CD4-positive, alpha-beta T cell treated with Interleukin-6 at 100 ng/mL for 8 hours (primary cell): ENCODE measurements at places on chromosomes 4 and X.

DNA sequence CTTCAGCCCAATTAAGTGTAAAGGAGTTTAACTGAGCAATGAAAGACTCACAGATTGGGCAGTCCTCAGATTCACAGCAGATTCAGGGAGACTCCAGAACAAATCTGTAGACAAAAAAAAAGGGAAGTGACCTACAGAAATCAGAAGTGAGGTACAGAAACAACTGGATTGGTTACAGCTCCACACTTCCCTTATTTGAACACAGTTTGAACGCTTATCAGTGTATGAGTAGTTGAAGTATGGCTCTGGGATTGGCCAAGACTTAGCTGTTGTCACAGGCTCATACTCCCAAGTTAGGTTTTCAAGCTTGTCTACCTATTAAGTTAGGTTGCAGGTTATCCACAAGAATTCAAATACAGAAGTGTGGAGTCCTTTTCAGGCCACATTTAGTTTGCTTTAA lies 112.4 kb upstream of the ELOVL6 start:
- DNase-seq = no peak

DNA sequence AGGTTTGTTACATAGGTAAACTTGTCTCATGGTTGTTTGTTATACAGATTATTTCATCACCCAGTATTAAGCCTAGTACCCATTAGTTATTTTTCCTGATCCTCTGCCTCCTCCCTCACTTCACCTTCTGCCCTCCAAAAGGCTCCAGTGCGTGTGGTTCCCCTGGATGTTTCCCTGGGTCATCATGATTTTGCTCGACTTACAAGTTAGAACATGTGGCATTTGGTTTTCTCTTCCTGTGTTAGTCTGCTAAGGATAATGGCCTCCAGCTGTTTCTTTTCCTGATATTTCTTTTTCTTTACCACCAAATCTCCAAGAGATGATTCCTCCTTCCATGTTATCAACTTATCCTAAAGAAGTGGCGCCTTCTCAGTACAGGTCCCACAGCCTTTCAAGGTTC lies 543.1 kb upstream of the ADGRL3 start:
- DNase-seq = no peak

GRCh38 chrX:77771601-77772000 lies 14.4 kb downstream of the ATRX start:
- no peak for DNase-seq

DNA sequence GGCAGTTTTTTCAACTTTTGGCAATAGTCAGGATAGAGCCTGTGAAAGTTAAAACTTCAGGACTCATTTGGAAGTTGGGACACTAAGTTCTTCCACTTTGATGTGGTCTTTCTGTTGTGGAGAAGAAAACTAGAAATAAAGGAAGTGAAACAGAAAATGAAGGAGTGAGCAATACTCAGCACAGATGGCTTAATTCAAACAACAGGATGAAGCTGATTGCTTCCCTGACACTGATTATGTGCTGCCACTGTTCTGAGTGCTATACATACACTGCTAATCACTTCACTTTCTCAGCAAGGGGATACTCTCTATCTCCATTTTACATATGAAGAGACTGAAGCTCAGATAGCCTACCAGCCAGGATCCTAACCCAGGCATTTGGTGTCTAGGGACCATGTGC lies 235.1 kb upstream of the CPEB2 start:
- no peak for DNase-seq

GRCh38 chrX:40157228-40158035 lies 59.7 kb upstream of the BCOR start:
- DNase-seq = no peak

GRCh38 chrX:3450881-3451570 lies 104.6 kb upstream of the MXRA5 start:
- DNase-seq = no peak

DNA sequence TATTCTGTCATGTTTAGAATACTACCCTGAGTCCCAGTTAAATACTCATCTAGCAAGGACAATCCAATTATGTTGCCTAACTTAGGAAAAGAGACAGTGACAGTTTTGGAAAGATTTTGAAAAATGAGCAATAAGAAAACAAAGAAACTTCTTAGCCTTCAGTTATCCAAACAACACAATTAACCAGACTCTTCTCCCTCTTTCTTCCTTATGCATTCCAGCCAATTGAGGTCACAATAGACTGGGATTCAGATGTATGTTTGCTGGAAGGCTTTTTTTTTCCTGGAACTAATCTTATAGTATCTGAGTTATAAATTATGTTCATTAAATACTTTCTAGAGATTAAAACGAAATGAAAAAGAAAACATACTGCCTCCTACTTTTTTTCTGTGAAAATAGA lies 109.6 kb downstream of the GUCY2F start:
- DNase-seq = no peak

DNA sequence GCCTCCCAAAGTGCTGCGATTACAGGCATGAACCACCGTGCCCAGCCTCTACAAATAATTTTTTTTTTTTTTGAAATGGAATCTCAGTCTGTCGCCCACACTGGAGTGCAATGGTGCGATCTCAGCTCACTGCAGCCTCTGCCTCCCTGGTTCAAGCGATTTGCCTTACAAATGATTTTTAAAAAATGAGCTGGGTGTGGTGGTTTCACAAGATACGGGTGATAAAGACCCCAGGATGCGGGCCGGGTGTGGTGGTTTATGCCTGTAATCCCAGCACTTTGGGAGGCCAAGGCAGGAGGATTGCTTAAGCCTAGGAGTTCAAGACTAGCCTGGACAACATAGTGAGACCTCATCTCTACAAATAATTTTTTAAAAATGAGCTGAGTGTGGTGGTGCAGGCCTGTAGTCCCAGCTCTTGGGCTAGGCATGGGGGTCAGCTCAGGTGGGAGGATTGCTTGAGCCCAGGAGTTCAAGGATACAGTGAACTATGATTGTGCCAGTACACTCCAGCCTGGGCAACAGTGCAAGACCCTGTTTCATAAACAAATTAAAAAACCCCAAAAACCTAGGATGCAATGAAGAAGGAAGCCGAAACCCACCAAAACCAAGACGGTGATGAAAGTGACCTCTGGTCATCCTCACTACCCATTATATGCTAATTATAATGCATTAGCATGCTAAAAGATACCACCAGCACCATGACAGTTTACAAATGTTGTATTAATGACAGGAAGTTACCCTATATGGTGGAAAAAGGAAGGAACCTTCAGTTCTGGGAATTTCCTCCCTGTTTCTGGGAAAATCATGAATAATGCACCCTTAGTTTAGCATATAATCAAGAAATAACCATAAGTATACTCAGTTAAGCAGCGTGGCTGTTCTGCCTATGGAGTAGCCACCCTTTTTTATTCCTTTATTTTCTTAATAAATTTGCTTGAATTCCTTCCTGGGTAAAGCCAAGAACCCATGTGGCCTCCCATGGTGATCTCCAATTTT lies 27.7 kb downstream of the PDGFRA start:
- DNase-seq = no peak

- no peak for DNase-seq
Measured at GRCh38 chr4:17134100-17134499, 235.7 kb upstream of the LDB2 start.

GRCh38 chr4:185068837-185069236 lies 50.5 kb downstream of the HELT start:
- DNase-seq = no peak

DNA sequence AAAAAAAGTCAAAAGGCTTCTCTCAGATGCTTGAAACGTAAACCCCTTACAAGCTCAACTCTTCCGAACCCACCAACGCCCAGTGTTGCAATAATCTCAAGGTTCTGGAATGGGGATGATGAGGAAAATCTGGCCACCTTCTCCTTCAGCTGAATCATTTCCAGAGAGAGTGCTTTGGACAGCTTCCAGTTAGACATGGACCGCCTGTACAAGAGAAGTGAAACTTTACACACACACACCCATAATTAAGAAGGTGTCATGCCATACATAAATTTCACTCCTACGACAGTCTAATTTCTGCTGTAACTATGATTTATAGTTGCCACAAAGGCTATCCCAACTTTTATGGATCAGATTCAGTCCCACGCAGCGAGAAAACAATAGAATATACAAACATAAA lies 72.3 kb downstream of the PRKG2 start:
- DNase-seq = no peak

- DNase-seq = no peak
Measured at GRCh38 chr4:75229806-75230570, 284.2 kb downstream of the RCHY1 start.

DNA sequence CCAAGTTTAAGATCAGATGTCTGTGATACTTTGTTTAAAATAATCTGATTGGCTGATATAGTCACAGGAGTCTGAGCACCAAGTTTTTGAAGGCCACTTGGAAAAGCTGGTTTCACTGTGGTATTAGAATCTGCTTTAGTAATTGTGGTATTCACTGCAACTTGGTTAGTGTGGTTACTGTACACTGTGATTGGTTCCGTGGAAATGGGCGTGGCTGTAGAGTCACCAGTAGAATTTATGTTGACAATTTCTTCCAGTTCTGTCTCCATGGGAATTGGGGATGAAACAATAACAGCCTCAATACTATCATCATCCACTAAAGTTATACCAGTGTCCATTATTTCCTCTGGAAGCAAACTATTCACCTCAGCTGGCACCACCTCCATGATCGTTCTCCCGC lies 26.2 kb downstream of the LIN54 start:
- DNase-seq = no peak

GRCh38 chr4:89380980-89381379 lies 73.4 kb upstream of the GPRIN3 start:
- no peak for DNase-seq

- no peak for DNase-seq
Measured at GRCh38 chr4:53576676-53577372, 14.5 kb downstream of the LNX1 start.

DNA sequence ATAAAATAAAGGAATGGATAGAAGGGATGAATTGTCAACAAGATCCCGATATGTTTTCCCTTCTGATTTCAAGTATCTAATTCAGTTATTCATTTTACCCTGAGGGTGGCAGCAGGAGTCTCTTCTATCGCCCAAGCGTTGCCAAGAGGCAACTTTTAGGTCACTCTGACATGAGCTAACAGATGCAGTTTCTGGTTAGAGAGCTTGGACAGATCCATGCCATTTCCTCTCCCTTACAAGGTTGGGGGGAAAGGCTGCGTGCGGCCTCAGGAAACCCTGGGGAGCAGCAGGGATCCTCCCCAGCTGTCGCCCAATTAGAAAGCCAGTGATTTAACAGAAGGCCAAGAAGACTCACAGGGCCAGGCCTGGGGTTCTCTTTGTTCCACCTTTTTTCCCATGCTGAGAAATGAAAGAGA lies 35.3 kb upstream of the WAS start:
- DNase-seq = peak; percentile 52

DNA sequence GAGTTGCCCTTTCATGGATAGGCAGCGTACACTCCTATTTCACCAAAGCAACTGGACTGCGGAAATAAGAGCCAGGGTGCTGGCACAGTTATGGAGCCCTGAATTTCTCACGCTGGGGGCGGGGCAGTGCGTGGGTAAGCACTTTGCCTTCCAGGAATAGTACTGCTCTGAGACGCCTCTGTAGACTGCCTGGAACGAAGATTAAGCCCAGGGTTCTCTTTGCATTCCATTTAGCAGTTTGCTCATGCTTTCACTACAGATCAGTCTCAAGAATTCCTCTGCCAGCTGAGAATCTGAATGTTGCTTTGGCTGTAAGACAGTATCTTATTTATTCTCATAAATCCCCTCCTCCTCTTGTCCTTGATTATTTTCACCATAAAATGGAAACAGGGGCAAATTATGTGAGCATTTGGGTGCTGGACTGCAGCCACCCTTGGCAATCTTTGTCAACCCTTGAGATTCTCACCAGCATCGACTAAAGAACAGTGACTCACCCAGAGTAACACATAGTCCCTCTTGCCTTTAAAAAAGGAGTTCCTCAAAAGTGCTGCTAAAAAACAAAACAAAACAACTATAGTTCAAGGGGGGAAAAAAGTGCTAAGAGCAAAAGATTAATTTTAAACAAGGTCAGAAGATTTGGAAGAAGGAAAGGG lies 88.9 kb upstream of the CITED1 start:
- no peak for DNase-seq

GRCh38 chr4:73005514-73005913 lies 64.0 kb downstream of the COX18 start:
- no peak for DNase-seq

- DNase-seq = no peak
Measured at GRCh38 chr4:57110640-57111511, 691 bp upstream of the IGFBP7 start.

DNA sequence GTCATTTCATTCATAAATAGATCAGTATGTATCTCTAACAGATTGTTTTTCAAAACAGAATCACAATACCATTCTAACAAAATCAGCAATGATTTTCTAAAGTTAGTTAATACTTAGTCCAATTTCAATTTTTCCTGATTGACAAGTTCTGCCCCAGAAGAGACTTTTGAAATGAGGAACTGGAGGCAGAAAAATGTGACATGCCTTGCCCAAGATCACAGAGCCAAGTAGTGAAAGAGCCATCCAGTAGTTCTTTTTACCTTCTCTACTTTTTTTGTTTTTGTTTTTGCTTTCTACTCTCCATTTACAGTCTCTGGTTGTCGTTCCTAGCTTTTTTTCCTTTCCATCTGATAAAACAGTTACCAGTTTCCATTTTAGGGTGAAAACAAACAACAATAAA lies 129.3 kb upstream of the TMEM164 start:
- DNase-seq = no peak

DNA sequence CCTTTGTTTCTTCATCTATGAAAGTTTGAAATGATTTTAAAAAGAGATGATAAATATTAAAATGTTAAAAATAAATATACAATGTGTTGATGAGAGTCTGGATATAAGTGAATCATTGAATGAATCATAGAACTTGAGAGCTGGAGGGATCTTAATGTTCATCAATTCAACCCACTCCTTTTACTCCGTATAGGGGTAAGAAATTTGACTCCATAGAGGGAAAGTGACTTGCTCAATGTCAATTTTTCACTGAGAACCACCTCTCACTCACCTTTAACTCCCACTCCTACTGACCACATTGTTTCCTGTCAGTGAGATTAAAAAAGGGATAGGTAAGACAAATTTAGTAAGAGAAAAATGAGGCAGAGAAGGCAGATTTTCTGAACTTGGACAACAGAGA lies 557.2 kb upstream of the GRIA3 start:
- no peak for DNase-seq

GRCh38 chrX:3768881-3769280 lies 55.4 kb upstream of the PRKX start:
- DNase-seq = no peak

- no peak for DNase-seq
Measured at GRCh38 chrX:37716602-37717001, 31.0 kb downstream of the XK start.

DNA sequence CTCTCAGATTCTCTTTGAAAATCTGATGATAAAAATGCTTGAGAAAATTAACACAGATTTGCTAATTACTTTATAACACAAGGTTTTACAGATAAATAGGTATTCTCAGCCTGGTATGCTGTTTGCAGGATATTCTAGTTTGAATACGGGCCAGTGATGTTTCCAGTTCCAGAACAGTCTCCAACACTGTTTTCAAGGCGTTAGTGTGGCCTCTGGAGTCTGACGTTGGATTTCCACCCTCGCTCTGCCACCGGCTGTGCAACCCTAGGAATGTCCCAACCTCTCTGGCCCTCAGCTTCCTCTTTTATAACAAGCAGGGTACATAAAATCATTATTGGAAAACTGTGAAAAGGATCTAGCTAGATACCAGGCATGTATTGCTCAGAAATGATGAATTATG lies 23.8 kb upstream of the CYP4V2 start:
- no peak for DNase-seq
